Activated CD4-positive, alpha-beta T cell treated with anti-CD3 and anti-CD28 coated beads, Interleukin-2, amount 10 ng/mL, durations not matched to agents 24 days and 14 days (primary cell): ENCODE measurements at places on chromosomes 7 and 10. TPM values are rescaled to one million over a fixed set of nuclear protein-coding genes. Genes with fewer than 3 reads are reported as not detected.

DNA sequence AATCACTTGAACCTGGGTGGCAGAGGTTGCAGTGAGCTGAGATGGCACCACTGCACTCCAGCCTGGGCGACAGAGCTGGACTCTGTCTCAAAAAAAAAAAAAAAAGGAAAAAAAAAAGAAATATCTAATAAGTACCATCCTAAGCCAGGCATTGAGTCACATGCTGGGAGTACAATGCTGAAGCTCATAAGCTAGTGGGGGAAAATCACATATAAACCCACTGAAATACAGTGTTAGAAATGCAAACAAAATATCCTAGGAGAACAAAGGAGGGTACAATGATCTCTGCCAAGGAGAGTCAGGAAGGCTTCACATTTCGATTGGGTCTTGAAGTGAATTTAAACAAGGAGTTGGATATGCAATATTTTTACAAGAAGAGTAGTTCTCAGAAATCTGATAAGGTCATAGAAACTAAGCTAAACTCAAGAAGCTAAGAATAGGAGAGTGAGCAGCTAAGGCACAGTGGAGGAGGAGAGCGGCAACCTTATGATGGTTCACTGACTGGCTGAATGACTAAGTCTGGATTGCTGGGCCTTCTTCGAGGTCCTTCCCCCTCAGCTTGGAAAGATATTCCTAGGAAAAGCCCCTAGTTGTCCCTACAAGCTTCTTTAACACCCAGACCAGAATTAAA, 115.5 kb downstream of the PHTF2 start:
- no peak for DNase-seq

Gene SPAM1
- not detected in 2 replicates for total RNA-seq

Gene ADCY1
- total RNA-seq, result 1.5 and 2.8 TPM in 2 replicates

- no peak for DNase-seq
These were observed 122.2 kb upstream of the SP4 start for GRCh38 chr7:21305455-21306235.

- no peak for DNase-seq
These were observed 54.3 kb upstream of the ECHDC3 start for GRCh38 chr10:11687779-11688447.

Gene ABCA13
- total RNA-seq, result not detected in 2 replicates

DNA sequence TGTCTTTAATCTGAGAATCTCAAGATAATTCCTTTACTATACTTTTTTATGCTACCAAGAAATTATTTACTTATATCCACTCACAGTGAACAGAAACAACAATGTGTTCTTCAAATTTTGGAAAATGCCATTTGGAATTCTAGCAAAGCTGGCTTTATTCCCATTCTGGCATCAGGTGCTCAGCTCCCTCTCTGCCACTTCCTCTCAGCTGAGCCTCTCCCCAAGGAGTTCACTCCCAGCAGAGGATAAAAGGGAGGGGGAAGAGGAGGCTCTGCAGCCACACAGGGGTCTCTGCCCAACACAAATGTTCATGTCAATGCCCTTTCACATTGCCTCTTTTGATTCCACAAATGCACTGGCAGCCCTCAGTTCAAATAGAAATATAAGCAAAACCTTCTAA, 116.9 kb downstream of the CPEB3 start:
- no peak for DNase-seq
